ENCODE measurements at places on chromosomes 1 and 21.

GRCh38 chr1:93807311-93807930 is 71.6 kb downstream of the DNTTIP2 start:
- DNase-seq = no peak

DNA sequence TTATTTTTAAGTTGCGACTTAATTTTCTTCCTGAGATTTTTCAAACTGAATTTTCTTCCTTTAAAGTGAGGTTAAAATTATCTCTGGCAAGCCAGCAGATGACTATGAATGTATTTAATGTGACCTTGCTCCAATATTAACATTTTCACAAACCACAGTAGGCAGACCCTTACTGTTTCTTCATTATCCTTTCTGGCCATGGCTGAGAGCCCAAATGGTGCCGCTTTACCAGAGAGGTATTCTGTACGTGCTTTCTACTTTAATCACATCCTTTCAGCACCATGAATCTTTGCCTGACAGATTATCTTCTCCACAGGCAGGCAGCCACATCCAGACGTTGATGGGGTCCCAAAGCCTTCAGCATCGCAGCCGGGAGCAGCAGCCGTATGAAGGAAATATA is 129.6 kb downstream of the LRRC40 start:
- no peak for DNase-seq

DNA sequence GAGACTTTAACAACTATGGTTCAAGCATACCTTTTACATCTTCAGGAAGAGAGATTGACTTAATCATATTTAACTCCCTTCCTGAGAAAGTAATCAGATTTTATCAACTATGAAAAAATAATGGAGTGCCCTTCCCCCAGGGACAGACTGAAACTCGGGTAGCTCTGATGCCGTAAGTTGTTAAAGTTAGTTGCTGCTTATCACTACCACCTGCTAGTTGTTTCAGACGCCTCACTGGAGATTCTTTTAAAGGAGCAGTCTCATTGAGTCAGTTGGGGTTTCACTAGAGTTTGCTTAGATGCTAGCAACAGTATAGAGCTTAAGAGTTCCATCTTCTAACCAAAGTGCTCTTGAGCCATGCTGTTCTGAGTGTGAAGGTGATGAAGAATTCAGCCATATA is 17.0 kb upstream of the TRAF5 start:
- no peak for DNase-seq

- no peak for DNase-seq
Measured at GRCh38 chr21:35016071-35016470, 33.0 kb downstream of the RUNX1 start.

- DNase-seq = no peak
Measured at GRCh38 chr1:157301477-157302198, 163.4 kb upstream of the ETV3 start.

GRCh38 chr1:21622466-21623315 is 46.5 kb downstream of the RAP1GAP start:
- no peak for DNase-seq

DNA sequence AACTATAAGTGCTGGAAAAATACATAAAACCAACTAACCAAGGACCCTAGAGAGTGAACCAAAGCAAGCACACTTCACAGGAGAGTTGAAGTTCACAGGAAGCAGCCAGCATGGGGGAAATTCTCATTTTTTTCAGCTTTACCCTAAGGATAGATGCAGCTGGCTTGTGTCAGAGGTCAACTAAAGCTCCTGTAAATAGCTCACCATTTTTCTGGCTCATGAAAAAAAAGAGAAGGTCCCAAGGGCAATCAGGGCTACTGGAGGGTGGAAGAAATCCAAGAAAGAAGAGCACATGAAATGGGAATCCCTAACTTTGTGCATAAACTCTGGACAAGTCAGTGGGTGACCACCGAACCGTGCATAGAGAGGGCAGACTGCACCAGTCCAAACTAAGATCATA is 58.3 kb downstream of the KCNJ15 start:
- no peak for DNase-seq
